Daoy (cell line): ENCODE measurements at places on chromosomes 11 and 22.

DNA sequence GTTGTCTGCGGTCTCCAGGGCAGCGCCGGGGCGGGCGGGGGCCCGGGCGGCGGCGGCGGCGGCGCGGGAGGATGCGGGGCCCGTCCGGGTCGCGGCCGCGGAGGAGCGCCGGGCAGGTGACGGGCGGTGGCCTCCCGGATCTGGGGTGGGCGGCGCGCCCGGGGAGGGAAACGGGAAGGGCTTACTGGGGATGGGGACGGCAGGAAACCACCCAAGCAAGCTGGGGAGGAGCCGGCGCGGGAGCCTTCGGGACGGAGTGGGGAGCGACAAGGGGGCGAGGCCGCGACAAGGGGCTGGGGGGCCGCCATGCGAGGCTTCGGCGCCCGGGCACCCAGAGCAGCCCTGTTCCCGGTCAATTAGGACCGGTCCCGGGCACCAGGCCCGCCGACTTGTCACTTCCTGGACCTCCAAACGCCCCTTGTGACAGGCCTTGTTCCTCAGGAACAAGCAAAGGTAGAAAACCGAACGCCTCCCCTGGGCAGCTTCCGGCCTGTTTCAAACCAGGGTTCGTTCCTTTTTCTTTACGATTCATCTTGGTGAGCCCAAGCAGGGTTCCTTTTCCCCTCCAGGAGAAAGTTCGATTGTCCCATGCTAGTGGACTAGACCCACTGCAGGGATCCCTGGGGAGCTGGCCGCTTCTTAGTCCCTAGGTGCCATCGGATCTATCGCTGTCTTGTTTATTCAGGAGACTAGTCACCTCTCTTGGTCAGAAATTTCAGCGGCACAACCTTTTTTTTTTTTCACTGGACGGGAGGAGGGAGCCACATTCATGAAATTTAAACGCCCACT, 492 bp downstream of the JHY start:
- DNase-seq = peak; percentile 67

- DNase-seq = peak; percentile 63
These were observed 132.7 kb upstream of the RCN1 start for GRCh38 chr11:31958076-31958735.

DNA sequence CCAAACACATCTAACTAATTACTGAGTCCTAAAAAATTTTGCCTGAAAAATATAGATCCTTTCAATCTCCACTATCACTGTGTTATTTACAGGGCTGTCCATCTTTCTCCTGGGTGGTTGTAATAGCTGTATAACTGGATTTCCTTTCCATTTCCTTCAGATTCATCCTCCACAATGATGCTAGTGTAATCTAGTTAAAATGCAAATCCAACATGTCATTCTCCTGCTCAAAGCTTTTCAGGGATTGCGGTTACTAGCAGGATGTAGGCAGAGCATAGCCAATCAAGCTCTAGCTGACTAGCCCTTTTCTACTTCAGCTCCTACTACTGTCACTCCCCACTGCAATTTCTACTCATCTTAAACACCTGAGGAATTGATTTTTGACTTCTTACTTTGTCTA, 283.0 kb downstream of the RAB38 start:
- no peak for DNase-seq

GRCh38 chr11:128180441-128181087, 406.8 kb downstream of the ETS1 start:
- DNase-seq = peak; percentile 86

DNA sequence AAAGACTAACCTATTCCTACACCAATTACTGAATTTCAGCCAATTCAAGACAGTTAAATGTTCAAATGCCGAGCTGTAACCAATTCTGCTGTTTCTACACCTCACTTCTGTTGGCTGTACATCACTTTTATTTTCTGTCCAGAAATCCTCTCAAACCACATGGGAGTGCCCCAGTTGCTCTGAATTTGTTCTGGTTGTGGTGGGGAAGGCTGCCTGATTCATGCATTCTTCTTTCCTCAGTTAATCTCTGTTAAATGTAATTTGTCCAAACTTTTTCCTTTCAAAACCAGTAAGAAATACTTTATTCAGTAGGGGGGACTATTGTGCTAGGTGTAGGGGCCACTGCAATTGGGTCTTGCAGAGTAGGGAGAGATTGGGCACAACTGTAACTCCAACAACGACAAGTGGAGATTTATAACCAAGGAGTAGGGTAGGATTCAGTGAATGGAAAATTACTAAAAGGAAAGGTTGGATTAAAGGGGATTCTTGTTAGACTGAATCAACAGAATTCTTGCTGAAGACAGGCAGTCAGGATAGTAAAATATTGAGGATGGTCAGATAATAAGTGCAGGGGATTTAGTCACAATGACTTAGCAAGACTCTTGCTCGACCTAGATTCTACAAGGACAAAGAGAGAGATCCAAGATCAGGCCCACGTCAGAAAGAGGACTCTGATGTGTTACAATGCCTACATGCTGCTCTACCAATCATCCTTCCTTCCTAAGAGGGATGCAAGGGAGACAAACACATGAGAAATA, 593.5 kb upstream of the FAT3 start:
- no peak for DNase-seq

GRCh38 chr22:49685686-49686085, 142.0 kb downstream of the BRD1 start:
- DNase-seq = no peak

DNA sequence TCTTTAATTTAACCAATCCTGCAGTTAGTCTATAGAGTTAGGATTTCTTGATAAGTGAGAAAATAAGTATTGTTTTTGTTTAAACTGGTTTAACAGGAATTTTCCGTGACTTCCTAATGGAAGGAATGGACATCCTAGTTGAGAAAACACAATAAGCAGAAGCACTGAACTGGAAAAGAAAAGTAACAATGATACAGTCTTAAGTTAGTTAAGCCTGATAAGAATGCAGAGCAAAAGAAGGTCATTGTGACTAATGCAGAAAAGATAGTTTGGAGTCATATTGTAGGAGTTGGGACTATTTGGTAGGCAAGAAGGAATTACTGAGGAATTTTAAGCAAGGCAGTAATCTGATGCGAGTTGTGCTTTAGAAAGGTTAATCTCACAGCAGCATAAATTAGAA, 11.7 kb downstream of the RNF141 start:
- no peak for DNase-seq

- DNase-seq = no peak
These were observed 452.7 kb upstream of the CNTN5 start for GRCh38 chr11:98568013-98568412.

DNA sequence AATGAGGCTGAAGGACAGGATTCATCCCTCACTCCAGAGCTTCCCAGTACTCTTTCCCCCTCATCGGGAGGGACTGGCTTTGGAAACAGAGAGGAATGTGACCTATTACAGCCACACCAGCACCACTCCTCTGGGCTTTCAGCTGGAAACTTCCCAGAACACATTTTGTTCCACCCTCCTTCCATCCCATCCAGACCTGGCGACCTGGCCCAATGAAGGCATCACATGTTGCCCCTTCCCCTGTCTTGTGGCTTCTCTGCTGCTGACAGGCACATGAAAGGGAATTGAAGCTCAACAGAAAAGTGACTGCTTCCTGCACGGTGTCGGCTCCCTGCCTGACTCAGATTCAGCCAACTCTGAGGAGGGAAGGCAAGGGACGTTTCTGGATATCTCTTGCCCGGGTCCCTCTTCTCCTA, 19.1 kb downstream of the IRAG1 start:
- no peak for DNase-seq

- DNase-seq = no peak
These were observed 468 bp downstream of the ZDHHC8 start for GRCh38 chr22:20131859-20132685.

GRCh38 chr11:79461144-79461543, 20.3 kb upstream of the TENM4 start:
- DNase-seq = peak; percentile 26

- DNase-seq = peak; percentile 41
These were observed 953 bp downstream of the ATG16L2 start for GRCh38 chr11:72815110-72815618.

DNA sequence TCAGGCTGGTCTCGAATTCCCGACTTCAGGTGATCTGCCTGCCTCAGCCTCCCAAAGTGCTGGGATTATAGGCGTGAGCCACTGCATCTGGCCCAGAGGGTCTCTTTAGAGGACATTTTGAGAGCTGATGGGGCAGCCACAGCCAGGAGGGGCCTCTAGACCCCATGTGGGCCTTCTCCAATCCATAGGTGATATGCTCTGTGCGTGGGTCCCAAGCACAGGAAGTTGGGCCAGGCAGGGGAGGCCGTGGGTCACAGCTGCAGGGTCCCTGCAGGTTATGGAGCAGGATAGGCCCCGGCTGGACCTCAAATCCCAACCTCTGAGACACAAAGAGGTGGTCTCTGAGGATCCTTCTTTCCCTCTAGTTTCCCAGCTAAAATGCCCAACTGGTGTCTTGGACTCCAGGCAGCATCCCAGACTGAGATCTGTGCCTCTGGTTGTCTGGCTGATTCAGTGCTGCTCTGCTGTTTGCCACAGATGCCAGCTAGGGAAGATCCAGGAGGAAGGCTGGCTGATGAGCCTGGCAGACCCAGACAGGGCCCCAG, 1.5 kb downstream of the LRRC75B start:
- DNase-seq = no peak
